ENCODE measurements at places on chromosomes 6 and 20.

- DNase-seq: no peak
Observed at GRCh38 chr6:28315628-28316027, 20.3 kb downstream of the ZSCAN31 start.

- no peak for DNase-seq
Observed at GRCh38 chr6:40302856-40303454, 284.2 kb downstream of the LRFN2 start.

DNA sequence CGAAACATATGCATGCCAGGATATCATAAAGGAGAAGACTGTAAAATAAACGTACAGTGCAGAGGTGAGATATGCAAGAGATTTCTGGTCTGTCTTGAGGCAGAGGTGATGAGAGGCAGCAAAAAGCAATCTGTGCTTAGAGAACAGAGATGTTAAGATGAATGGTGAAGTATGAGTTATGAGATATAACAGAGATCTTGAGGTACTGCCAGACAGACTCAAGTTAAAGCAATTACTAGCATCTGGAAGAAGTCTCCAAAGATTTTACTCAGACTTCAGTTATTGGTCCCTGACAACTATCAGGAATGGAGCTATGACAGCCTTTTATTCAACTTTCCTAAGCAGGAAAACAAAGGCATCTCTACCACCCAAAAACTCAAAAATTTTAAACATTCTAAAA lies 122.8 kb upstream of the DST start:
- no peak for DNase-seq

DNA sequence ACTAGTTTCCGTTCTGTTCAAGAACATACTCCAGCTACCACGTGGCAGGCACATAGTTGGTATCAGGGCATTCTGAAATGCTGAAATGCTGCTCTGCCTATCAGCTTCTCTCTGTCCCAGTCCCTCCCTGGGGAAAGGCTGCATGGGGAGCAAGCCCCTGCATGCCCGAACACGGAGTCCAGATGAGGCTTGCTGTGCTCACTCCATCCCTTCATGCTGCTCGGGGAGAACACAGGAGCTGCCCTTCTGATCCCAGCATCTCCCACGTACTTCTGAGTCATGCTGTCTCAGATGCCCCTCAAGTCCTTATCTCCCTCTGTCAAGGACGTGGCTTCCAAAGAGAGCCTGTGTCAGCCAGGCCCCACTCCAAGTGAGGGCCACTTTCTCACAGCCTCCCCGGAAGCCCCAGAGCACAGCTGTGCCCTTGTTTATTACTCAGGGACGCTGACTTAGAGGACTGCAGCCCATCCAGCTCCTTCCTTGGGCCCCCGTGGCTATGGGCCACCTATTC lies 29.4 kb downstream of the THBS2 start:
- no peak for DNase-seq

Measured in stimulated activated CD8-positive, alpha-beta memory T cell treated with anti-CD3 and anti-CD28 coated beads, Interleukin-15, amount 100 ng/mL, for 24 hours (primary cell).